Esophagus muscularis mucosa (tissue), 4 donors: ENCODE measurements at places on chromosomes 5 and 9. TPM values are rescaled to one million over a fixed set of nuclear protein-coding genes. Genes with fewer than 3 reads are reported as not detected.

- H3K4me3 ChIP-seq, result no peak overlapping the region
- H3K27ac ChIP-seq, result peak overlapping the region; percentile 40
- H3K36me3 ChIP-seq, result no peaks in the 10 kb centered on the region
- no peaks in the 10 kb centered on the region for H3K27me3 ChIP-seq
- H3K4me1 ChIP-seq, result peaks cover 52% of the 10 kb centered on the region
- no peak for DNase-seq
Measured at GRCh38 chr9:121622387-121623203, 28.8 kb upstream of the DAB2IP start.

GRCh38 chr5:32534041-32534440 is 51.3 kb upstream of the SUB1 start:
- H3K4me3 ChIP-seq, result no peak overlapping the region
- H3K27ac ChIP-seq, result no peak overlapping the region
- no peaks in the 10 kb centered on the region for H3K36me3 ChIP-seq
- peaks cover 10% of the 10 kb centered on the region for H3K4me1 ChIP-seq
- no peak for DNase-seq
- no peaks in the 10 kb centered on the region for H3K27me3 ChIP-seq

DNA sequence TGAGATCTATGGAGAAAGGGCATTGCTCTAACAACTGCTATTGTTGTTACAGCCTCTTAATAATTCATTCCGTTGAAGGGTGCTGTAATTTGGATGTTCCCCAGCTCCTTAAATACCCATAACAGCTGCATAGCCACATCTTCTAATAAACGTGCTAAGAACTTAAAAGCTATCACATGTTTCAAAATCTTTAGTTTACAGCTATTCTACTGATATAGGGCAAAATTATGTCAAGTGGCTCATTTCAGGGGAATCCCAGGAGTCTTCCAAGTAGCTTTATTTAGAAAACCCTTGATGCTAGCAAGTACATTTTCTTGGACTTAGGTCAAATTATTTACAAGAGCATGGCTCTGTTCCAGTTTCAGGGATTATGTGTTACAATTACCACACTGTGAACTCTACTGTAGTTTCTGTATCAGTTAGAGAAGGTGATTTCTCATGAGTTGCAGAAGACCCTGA is 990.4 kb upstream of the ACO1 start:
- no peak overlapping the region for H3K27ac ChIP-seq
- peaks cover 12% of the 10 kb centered on the region for H3K4me1 ChIP-seq
- DNase-seq, result no peak
- no peak overlapping the region for H3K4me3 ChIP-seq
- no peaks in the 10 kb centered on the region for H3K36me3 ChIP-seq

DNA sequence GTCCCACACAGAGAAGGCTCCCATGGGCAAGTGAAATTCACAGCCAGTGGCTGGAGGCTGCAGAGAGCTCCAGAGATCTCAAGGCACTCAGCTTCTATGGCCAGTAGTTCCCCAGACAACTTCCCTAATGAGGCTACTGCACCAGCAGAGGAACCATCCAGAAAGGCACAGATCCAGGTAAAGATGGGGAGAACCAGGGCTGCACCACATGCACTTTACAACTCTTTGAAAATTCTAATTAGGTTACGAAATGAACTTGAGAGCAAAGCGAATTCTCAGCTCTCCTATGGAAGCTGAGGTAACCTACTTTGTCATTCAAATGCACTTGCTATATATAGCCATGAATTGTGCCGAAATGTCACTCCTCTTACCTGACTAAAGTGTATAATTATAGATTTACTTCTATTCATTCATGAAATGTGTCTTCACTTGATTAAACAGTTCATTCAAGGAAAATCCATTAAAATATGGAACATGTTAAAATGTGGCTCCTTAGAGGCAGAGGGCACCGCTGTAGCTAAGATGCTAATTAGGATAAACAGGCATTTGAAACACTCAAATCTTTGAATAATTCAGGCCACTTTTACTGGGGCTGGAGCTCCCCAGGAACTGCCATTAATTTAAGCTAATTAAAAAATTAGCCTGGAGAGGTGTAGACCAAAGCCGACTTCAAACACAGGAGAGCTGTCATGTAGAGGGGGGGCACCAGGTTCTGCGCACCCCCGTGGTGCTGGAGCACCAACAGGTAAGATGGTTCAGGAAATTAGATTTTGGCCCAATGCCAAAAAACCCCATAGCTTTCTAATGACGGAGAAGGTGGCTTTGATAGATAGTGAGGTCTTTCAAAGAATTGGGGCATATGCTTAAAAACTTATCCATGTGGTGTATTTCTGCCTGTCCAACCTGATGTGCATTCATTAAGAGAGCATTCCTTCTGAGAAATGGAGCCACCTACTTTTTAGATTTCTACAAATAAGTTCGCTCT is 204.1 kb downstream of the GABBR2 start:
- no peaks in the 10 kb centered on the region for H3K36me3 ChIP-seq
- peak; percentile 50 for DNase-seq
- H3K4me1 ChIP-seq, result no peaks in the 10 kb centered on the region

DNA sequence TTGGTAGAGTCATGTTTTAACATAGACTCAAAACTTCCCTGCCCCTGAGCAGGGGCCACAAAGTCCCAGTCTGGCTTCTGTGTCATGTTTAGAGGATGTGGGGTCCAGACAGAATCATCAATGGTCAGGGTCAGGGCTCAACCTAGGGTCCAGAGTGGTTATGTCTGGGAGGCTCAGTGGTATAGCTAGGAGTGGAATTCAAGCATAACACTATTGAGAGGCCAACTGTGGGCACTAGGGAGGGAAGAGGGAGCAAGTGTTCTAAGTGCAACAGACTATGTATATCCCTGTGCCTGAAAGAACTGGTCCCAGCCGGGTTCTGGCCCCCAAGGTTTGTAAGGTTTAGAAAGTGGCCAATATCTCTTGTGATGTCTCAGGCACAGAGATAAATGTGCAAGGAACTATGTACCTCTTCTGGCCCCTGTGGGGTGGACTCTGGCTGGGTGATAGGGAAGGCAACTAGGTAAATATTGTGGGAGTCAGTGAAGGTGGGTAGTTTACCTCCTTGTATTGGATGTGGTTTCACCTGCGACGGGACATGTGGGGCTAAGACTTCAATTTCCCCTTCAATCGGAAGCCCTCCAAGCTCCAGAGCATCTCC is 14.0 kb downstream of the MYORG start:
- peaks cover 7% of the 10 kb centered on the region for H3K4me1 ChIP-seq
- DNase-seq, result no peak
- no peak overlapping the region for H3K4me3 ChIP-seq
- H3K27me3 ChIP-seq, result no peaks in the 10 kb centered on the region

- H3K36me3 ChIP-seq, result no peaks in the 10 kb centered on the region
- H3K27ac ChIP-seq, result no peak overlapping the region
- H3K4me1 ChIP-seq, result no peaks in the 10 kb centered on the region
- no peak overlapping the region for H3K4me3 ChIP-seq
- no peak for DNase-seq
Measured at GRCh38 chr9:135267191-135267809, 179.8 kb downstream of the OLFM1 start.

GRCh38 chr5:142621227-142621626 is 64.7 kb downstream of the FGF1 start:
- no peak overlapping the region for H3K27ac ChIP-seq
- DNase-seq, result no peak
- peaks cover 16% of the 10 kb centered on the region for H3K4me1 ChIP-seq
- no peaks in the 10 kb centered on the region for H3K27me3 ChIP-seq

DNA sequence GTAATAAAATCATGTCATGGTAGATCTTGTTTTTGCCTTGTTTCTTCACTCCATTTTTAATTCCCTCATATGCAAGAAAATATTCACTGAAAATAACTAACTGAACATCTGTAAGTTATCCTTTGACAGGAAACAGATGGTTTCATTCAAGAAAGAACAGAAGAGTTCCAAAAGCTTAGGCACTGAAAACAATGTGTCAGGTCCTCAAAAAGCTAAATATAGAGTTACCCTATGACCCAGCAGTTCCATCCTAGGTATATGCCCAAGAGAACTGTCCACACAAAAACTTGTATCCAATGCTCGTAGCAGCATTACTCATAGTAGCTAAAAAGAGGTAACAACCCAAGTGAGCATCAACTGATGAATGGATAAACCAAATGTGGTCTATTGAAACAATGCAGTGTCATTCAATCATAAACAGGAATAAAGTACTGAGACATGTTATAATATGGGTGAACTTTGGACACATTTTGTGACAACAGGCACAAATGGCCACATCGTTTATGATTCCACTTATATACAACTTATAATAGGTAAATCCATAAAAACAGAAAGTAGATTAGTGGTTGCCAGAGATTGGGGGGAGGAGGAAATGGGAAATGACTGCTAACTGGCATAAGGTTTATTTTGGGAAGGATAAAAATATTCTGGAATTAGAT is 231.0 kb downstream of the FRMD3 start:
- H3K4me3 ChIP-seq, result no peak overlapping the region
- no peaks in the 10 kb centered on the region for H3K27me3 ChIP-seq
- no peak for DNase-seq
- H3K36me3 ChIP-seq, result no peaks in the 10 kb centered on the region

DNA sequence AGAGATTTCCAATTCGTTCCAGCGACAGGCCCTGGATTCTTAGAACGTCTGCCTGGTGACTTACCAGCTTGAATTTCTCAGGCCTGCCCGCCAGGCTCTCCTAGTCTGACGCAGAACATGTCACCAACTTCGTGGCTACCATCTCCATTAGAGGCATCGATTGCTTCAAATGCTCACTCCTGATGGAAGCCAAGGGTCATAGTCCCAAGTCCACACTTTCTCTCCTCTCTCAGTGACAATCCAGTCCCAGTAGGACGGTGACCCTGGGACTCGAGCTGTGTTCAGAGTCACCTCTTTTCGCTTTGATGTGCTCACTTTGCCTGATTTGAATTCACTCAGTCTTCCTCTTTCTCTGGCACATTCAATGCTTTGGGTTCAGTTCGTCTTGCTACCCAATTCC is 94.8 kb downstream of the GADD45G start:
- H3K27me3 ChIP-seq, result no peaks in the 10 kb centered on the region
- DNase-seq, result no peak
- no peak overlapping the region for H3K27ac ChIP-seq
- H3K36me3 ChIP-seq, result no peaks in the 10 kb centered on the region

GRCh38 chr9:136771907-136772415 is 7.6 kb upstream of the LCN15 start:
- no peak overlapping the region for H3K27ac ChIP-seq
- no peaks in the 10 kb centered on the region for H3K27me3 ChIP-seq
- DNase-seq, result no peak

- peak overlapping the region; percentile 75 for H3K27ac ChIP-seq
- peaks cover 65% of the 10 kb centered on the region for H3K4me1 ChIP-seq
- H3K4me3 ChIP-seq, result peak overlapping the region; percentile 38
- DNase-seq, result no peak
- no peaks in the 10 kb centered on the region for H3K27me3 ChIP-seq
Measured at GRCh38 chr5:125411071-125411743, 664.8 kb upstream of the ZNF608 start.

DNA sequence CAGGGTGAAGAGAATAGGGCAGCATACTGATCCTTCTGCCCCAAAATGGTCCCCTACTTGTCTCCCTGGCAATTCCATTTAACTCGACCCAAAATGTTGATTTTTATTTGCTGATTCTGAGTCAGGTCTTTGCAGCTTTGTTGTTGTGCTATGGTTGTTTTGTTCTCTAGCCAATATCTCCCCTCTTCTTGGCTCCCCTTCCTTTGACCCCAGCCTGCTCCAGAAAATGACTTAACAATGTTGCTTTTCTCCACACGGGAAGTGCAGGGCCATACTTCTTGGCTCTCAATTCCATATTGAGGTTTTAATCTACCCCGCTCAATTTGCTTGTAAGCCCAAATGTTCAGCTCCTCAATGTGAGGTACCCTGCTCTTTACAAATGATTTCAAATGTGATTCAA is 330.0 kb downstream of the RASEF start:
- H3K4me3 ChIP-seq, result no peak overlapping the region
- no peaks in the 10 kb centered on the region for H3K4me1 ChIP-seq
- H3K27ac ChIP-seq, result no peak overlapping the region

DNA sequence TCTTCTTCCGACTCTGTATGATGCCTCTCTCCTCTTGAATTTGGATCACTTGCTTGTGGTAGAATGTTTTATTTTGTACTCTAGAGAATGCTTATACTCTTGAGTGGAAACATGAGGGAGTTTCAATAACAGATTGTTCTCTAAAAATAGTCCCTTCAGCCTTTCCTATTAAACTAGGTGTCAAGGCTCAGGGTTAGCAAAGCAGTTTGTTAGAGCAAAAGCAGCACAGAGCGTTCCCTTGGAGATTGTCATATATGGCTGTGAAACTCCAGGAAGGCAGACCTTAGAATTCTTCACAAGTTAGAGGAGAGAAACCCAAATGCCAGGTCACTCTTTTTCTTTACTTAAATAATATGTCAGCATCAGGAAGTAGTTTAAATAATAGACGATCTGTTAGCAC is 33.0 kb downstream of the MAMDC2 start:
- no peaks in the 10 kb centered on the region for H3K27me3 ChIP-seq
- H3K36me3 ChIP-seq, result no peaks in the 10 kb centered on the region
- H3K27ac ChIP-seq, result peak overlapping the region; percentile 94

DNA sequence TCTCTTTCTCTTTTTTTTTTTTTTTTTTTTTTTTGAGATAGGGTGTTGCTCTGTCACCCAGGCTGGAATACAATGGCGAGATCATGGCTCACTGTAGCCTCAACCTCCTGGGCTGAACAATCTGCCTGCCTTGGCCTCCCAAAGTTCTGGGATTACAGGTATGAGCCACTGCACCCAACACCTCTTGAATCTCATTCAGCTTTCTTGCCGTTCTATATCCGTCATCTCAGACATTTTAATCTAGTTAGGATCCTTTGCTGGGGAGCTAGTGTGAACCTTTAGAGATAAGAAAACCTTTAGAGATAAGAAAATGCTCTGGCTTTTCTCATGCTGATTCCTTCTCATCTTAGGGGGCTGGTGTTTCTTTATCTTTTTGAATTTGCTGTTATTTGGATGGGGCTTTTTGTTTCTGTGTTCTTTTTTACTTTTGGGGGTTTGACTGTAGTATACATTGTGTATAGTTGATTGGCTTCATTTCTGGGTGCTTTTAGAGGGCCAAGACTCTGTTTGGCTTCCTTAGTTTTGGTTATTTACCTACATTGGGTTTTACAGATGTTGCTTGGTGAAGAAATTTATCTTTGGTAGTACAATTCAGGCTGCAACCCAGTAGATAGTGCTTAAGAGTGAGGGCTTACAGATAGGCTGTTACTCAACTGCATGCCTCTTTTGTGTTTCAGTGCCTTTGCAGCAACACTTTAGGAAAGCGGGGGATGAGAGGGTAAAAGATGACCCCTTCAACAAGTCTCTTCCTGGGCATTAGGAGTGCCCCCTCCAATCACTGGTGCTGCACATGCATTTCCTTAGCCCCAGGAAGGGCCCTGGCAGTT is 41.9 kb upstream of the SLC36A1 start:
- no peak overlapping the region for H3K4me3 ChIP-seq
- no peaks in the 10 kb centered on the region for H3K36me3 ChIP-seq
- no peaks in the 10 kb centered on the region for H3K4me1 ChIP-seq
- no peak overlapping the region for H3K27ac ChIP-seq
- no peak for DNase-seq
- H3K27me3 ChIP-seq, result no peaks in the 10 kb centered on the region

Gene GDA
- total RNA-seq, result not detected

Gene FOXI1
- not detected for total RNA-seq

Gene C6
- total RNA-seq, result 1.7 TPM

Gene OR13J1
- not detected for total RNA-seq

Gene PDE8B
- 7.1 TPM for total RNA-seq

Gene C9orf43
- total RNA-seq, result 0.17 TPM
